ENCODE measurements at places on chromosomes 3 and 15.
A peak's percentile ranks its signal among the peaks of the same experiment; 100 is the strongest.

GRCh38 chr15:40769274-40770146 is at the start of gene C15orf62:
Gene C15orf62 (plus strand): TSS chr15:40769980. CDS start chr15:40770496, 516 bp downstream.
- DNase-seq = peak; percentile 31

GRCh38 chr15:68113751-68114150 is 59.6 kb downstream of the PIAS1 start:
- no peak for DNase-seq

GRCh38 chr3:138340511-138340910 is 7.9 kb upstream of the MRAS start:
- DNase-seq = no peak

- no peak for DNase-seq
These were observed 28.3 kb upstream of the LSAMP start for GRCh38 chr3:116473602-116474001.

- DNase-seq = peak; percentile 59
These were observed 34.5 kb downstream of the ICE2 start for GRCh38 chr15:60444289-60444912.

GRCh38 chr15:81619002-81619401 is 245.0 kb upstream of the TMC3 start:
- no peak for DNase-seq

DNA sequence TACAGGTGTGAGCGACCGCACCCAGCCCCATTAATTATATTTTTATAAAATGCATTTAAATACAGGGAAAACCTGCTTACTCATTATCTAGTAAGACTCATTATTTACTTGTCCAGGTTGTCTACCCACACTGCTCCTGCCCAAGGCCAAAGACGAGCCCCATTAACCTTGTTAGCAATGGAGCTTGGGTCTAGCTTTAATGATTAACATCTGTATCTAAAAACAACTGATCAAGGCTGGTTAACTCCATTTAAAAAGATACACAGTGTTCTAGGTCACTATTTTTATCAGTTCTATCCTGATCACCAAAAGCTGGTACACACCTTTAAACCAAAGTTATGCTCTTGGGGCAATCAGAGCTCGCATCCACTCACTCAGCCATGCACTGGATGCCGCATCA is 10.4 kb upstream of the NCKIPSD start:
- no peak for DNase-seq

DNA sequence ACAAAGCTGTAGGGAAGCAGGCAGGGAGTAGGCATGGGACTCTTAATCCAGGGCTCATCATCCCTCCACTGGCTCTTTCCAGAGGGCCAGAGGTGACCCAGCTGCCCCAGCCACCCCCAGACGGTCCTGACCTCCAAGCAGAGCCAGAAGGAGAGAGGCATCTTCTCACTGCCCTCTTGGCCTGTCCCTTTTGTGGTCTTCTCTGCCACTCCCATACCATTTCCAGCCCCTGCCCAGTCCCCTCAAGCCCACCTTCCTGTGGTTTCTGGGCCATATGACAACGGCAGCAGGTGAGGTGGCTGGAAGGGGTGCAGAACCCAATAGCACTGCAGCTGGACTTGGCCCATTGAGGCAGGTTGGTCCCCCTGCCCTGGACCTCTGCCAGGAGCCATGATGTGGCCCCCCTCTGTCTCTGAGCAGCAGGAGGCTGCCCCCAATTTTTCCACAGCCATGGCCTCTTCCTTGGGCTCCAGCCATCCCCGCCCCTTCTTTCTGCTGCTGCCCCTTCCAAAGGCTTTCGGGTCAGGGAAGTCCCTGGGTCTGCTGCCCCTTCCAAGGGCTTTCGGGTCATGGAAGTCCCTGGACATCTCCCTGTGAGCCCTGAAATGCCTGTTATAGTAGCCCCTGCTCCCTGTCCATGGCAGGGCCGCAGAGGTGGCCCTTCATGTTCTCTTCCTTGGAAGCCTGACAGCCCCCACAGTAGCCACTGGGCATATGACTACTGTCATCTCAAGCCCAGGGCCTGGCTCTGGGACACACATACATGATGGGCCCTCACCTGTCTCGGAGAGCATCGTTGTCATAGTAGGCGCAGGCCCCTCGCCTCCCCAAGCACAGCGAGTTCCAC is 39.5 kb upstream of the RAB6B start:
- DNase-seq = no peak

- no peak for DNase-seq
These were observed 17.1 kb downstream of the UMPS start for GRCh38 chr3:124747111-124747981.

DNA sequence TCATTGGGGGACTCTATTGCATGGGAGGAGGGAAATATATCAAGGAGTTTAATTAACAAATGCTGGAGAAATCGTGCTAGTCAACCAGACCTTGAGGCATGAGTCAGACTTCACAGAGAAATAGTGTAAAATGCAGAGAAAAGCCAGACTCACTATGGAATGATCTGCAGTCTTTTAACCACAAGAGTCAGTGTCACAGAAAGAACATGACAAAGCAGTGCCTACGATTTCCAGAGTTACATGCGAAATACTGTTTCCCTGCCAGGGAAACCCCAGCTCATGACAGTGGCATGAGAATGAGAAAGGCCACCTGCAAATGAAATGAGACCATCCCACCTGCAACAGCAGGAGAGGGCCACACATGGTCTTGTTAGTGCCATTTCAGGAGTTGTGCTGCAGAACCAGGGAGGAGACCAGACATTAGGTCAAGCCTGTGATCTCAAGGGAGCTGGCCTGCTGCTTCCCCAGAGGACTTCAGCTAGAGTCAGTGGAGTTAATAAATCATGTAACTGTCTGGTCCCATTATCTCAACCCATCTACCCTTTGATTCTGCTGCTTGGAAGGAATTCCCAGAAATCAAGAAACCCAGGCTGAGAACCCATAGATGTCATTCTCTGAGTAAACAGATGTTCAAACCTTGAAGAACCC is 79.0 kb downstream of the ERC2 start:
- no peak for DNase-seq

GRCh38 chr3:16839271-16840100 is 45.3 kb upstream of the PLCL2 start:
- no peak for DNase-seq

- peak; percentile 85 for DNase-seq
These were observed 6.8 kb downstream of the MFSD1 start for GRCh38 chr3:158808697-158809096.

DNA sequence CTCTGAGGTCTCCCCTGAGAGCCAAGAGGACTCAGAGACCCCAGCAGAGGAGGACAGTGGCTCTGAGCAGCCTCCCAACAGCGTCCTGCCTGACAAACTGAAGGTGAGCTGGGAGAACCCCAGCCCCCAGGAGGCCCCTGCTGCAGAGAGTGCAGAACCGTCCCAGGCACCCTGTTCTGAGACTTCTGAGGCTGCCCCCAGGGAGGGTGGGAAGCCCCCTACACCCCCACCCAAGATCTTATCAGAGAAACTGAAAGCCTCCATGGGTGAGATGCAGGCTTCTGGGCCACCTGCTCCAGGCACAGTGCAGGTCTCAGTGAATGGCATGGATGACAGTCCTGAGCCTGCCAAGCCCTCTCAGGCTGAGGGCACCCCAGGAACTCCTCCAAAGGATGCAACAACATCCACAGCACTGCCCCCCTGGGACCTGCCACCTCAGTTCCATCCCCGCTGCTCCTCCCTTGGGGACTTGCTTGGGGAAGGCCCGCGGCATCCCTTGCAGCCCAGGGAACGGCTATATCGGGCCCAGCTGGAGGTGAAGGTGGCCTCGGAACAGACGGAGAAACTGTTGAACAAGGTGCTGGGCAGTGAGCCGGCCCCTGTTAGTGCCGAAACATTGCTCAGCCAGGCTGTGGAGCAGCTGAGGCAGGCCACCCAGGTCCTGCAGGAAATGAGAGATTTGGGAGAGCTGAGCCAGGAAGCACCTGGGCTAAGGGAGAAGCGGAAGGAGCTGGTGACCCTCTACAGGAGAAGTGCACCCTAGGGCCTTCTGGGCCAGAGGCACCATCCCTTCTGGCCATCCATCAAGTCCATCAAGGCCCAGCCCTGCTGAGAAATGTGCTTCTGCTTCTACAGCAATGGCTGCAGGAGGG is 23.6 kb downstream of the PLEKHO2 start:
- DNase-seq = no peak

DNA sequence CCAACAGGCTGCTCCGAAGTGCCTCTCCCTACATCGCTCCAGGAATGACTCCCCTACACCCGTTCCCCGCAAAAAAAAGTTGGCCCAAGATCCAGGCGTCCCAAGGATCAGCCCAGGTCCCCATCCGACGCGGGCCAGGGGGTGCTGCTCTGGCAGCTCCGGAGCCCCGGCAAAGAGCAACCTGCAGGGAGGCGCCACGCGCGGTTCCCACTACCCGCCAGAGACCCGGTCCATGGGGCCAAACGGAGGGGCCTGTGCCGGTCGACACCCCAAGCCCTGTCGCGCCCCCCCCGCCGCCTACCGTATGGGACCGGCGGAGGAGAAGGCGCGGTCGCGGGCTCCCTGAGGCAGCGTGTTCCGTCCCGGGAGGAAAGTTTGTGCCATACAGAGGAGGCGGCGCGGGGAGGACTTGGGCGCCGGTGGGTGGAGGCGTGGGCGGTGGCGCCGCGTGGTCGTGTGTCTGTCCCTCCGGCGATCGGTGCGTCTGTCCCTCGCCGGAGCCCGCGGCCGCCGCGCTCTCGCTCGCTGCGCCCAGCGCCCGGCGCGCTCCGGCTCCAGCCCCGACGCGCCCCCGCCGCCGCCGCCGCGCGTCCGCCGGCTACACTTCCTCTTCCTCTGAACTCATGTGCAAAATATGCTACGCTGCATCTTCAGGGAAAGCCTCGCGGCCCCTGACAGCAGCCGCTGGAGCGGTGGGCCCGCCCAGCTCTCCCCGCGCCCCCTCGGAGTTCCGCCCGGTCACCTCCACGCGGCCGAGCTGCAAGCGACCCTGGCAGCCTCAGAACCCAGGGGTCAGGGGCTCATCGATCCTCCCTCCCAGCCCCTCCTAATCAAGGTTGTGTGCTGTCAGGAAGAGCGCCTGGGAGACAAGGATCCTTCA is at the start of gene RFTN1:
TSS of gene RFTN1 (minus strand) at position 559 of the 880 bp plus-strand sequence. CDS start 19,830 bp downstream, outside the sequence.
- peak; percentile 50 for DNase-seq

DNA sequence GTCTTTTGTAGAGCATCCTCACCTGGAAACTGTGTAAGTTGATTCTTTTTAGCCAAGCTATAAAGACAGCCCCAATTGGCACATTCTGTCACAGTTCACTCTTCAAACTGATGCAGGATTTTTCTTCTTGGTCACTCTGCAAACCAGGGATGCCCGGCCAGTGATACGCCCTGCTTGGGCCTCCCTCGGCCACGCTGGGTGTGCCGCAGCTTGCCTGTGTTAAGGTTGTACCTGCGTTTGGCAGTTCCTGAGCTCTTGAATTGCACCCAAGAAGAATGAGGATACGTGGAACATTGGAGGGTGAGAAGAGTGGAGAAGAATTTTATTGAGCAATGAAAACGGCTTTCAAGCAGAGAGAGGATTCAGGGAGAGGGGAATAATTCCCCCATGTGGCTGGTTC is 49.9 kb downstream of the PSMD6 start:
- no peak for DNase-seq

- DNase-seq = no peak
These were observed 52.1 kb downstream of the BSN start for GRCh38 chr3:49606427-49606826.

GRCh38 chr3:105791919-105792786 is 76.7 kb downstream of the CBLB start:
- peak; percentile 100 for DNase-seq

DNA sequence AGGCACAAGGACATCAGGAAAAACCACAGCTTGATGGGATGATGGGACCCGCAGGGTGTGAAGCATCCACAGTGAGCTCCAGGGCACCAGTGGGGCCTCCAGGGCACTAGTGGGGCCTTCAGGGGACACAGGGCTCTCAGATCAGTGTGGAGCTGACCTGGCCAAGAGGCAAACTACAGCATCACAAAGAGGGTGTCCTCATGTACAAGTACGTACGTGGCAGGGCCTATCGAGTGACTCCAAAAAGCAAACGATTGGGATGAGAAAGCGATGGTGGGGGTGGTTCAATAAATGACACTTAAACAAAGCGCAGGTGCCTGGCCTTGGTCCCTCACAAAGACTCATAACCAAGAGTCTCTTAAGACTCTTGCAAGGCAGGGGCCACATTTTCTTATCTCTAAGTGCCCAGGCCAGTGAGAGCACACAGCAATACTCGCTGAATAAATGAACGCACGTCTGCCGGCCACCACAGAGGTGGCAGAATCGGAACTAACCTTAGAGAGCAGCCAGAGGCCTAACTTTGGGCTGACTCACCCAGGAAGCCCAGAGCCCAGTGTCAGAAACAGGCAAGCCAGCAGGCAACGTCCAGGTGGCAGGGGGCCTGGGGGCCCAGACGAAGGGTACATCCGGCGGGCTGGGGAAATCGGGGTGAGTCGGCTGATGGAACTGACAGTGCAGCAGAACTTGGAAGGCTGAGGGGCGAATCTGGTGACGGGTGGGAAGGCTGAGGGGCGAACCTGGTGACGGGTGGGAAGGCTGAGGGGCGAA is 8.7 kb downstream of the PCSK6 start:
- no peak for DNase-seq

- DNase-seq = no peak
These were observed 15.5 kb upstream of the SLITRK3 start for GRCh38 chr3:165211721-165212120.

DNA sequence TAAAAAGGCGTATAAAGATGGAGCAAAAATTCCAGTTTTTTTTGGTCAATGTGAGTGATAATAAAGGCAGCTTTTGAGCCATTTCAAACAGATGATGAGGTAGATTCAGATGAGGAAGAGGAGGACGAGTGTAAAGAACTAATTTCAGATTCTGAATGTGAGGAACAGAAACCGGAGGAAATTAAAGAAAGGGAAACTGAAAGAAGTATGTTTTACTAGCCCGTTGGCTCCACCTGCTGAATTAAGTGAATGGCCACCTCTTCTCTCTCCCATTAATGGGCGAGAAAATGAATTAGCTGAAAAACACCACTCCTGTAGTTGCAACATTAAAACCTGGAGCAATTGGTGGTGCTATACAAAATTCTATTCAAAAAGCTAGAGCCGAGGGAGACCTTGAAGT is 55.4 kb downstream of the CYP19A1 start:
- DNase-seq = no peak

GRCh38 chr3:5055357-5056110 is 66.6 kb upstream of the ARL8B start:
- DNase-seq = no peak

DNA sequence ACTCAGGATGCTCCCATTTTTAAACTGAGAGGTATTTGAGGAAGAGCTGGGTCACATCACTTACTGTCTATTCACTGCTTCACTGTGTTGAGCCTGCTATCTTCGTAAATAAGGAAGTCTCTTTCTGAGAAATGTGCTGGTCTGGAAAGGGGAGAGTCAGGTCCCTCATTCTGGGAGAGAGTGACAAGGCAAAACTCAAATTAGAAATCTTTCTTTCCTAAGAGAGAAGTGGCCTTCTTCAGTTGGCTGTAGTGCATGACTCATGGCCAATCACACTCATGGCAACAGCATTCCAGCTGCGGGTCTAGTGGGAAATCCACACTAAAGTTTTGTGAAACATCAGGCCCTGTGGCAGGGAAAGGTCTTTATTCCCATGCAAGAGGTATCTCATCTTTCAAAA is 11.5 kb upstream of the TIMP4 start:
- DNase-seq = peak; percentile 77

DNA sequence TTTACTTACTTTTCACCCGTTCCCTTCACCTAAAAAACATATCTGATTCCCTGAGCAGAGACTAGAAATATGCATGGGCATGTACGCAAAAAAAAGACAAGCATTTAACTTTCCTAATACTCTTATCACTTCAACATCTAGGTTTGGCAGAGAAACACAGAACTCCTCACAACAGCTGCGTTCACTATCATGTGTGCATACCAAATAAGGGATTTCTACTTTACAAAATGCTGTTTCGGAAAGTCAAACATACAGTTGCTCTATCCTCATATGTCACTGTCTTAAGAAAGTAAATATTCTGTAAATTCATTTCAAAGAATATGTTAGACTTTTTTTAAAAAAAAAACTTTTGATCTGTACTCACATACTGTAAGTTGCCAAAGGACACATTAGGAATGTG is 65.1 kb upstream of the CBLB start:
- DNase-seq = peak; percentile 14

All from fibroblast of mammary gland (primary cell).